Activated gamma-delta T cell (primary cell): ENCODE measurements at places on chromosomes 12 and 14.

GRCh38 chr12:102917026-102917787 lies at the start of gene PAH:
Gene PAH, minus strand, starts transcription at chr12:102917244. Its CDS starts 114 bp downstream, at chr12:102917130.
- no peak for DNase-seq

DNA sequence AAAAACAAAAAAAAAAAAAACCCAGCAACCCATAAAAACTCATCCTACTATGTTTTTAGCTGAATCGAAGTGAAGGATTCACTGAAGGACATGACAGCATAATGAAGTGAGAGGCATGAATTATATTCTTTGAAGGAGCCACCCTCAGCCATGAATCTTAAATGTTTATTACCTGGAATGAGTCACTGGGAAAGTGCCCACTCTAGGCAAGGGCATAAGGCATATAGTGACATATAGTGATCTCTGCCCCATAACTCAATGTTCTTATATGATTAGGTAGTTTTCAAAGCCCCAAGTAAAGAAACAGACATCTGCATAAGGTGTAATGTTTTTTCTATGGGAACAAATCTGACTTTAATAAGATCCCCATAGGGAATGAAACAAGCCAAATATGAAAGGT lies 79.9 kb downstream of the MDGA2 start:
- no peak for DNase-seq

GRCh38 chr14:64388533-64389285 lies 556 bp downstream of the MTHFD1 start:
- DNase-seq = no peak

DNA sequence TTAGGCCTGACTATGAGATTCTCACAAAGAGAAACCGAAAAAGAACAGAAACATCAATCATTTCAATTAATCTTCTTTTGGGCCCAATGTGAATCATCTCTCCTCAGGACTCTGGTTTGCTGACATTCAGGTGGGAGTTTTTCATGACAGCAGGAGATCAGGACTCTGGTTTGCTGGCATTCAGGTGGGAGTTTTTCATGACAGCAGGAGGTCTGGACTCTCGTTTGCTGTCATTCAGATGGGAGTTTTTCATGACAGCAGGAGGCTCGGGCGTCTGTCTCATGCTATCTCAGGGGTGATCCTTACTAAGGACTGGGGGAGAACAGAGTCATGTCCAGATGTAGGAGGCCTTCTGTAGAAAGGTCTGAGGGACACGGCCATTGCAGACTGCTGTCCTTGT lies 40.1 kb upstream of the PARP11 start:
- no peak for DNase-seq

- DNase-seq = no peak
Observed at GRCh38 chr12:76864791-76865400, 13.9 kb downstream of the CSRP2 start.

DNA sequence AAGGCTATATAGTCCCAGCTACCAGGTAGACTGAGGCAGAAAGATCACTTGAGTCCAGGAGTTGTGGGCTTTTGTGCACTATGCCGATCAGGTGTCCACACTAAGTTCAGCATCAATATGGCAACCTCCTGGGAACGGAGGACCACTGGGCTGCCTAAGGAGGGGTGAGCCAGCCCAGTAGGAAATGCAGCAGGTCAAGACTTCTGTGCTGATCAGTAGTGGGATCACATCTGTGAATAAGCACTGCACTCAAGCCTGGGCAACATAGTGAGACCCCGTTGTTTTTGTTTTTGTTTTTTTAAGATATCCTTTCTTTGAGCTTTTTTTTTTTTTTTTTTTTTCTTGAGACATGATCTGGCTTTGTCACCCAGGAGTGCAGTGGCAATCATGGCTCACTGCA lies 135.8 kb upstream of the AEBP2 start:
- no peak for DNase-seq

DNA sequence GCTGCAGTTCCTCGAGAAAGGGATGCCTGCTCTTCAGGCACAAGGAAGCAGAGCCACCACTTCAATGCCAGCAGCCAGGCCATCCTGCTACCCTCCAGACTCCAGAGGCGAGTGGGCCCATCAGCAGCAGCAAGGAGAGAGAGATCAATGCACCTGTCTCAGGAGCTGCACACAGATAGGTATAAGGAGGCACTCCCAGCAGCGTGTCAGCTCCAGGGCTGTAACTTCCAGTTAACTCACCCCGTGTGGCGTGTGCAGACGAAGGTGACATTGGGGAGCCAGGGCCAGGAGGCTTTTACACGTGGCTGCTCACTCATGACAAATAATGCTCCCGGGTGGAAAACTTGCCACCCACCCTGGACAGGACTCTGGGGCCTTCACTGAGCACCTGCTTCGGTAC lies 24.2 kb downstream of the GALNT16 start:
- no peak for DNase-seq

GRCh38 chr12:108833355-108833733 lies 24.0 kb downstream of the SSH1 start:
- no peak for DNase-seq

DNA sequence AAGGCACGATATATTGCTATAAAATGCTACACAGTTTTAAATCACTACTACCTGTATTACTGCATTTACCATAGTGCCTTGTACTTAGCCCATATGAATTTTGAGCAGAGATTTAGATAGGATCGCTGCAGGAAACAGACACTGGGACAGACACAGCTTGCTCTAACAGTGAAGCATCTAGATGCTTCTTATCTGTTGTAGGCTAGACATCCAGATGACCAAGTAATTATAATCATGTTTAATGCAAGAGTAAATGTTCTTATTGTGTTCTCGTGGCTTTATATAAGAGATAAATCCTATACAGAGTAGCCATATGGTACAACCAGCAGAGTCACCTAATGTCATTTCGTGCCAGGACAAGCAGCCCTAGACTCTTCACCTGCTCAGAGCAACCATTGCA lies 92.8 kb downstream of the ASCL1 start:
- no peak for DNase-seq

GRCh38 chr14:95922080-95922479 lies 45.4 kb downstream of the TUNAR start:
- no peak for DNase-seq

- no peak for DNase-seq
Observed at GRCh38 chr12:104623883-104624282, 167.1 kb downstream of the CHST11 start.

DNA sequence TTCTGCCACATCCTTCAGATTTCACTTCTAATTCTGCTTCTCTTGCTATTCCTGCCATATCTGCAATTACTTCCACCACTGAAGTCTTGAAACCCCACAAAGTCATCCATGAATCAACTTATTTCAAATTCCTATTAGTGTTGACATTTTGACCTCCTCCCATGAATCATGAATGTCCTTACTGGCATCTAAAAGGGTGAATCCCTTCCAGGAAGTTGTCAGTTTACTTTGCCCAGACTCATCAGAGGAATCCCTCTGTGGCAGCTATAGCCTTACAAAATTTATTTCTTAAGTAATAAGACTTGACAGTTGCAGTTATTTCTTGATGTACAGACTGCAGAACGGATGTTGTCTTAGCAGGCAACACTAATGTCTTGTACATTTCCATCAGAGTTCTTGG lies 162.9 kb downstream of the PCNX1 start:
- no peak for DNase-seq

DNA sequence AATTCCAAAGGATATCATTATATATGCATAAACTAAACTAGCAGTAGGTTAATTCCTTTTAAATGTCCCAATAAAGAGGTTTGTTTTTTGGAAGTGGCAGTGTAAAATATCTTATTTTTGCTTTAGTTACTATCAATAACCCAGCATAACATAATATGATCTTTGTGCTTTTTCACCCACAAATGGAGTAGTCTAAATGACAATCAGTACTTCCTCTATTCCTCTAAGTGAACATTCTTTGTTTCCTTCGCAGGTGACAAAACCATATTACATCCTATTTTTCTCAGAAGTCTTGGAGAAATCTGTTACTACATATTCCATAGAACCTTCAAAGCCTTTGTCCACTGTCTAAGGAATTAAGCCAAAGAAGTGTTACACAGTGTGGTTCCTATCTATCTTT lies 62.5 kb downstream of the MED13L start:
- no peak for DNase-seq

- DNase-seq = no peak
Observed at GRCh38 chr14:102085488-102085887, 1.4 kb downstream of the HSP90AA1 start.

- no peak for DNase-seq
Observed at GRCh38 chr12:19248929-19249602, 119.5 kb downstream of the PLEKHA5 start.

- no peak for DNase-seq
Observed at GRCh38 chr14:61217516-61217915, 63.6 kb downstream of the TMEM30B start.
